ENCODE measurements at places on chromosomes 4 and X. TPM values are rescaled to one million over a fixed set of nuclear protein-coding genes. Genes with fewer than 3 reads are reported as not detected.

- H3K36me3 ChIP-seq: no peaks in the 10 kb centered on the region
- no peak overlapping the region for H3K4me3 ChIP-seq
Measured at GRCh38 chr4:184969610-184970009, 48.7 kb upstream of the HELT start.

DNA sequence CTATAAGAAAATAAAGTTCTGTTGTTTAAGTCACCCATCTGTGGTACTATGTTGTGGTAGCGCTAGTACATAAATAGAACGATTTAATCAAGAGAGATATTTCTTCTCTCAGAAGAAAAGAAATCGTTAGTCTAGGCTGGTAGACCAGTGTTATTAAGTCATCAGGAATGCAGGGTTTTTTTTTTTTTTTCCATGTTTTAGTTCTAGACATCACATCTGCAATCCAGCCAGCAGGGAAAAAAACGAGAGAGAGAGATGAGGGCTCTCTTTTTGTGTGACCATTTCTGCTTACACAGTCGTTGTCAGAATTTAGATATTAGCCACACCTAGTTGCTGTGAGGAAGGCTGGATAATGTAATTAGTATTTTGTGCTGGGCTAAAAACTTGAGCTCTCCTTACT lies 417.4 kb downstream of the TMA16 start:
- H3K4me3 ChIP-seq: no peak overlapping the region
- no peak overlapping the region for H3K27ac ChIP-seq
- H3K27me3 ChIP-seq: no peaks in the 10 kb centered on the region
- no peaks in the 10 kb centered on the region for H3K4me1 ChIP-seq
- H3K36me3 ChIP-seq: no peaks in the 10 kb centered on the region

GRCh38 chrX:1535241-1536041 lies 1.5 kb downstream of the P2RY8 start:
- H3K4me3 ChIP-seq: no peak overlapping the region
- peak; percentile 41 for DNase-seq
- H3K27me3 ChIP-seq: no peaks in the 10 kb centered on the region

The GYPB gene
- total RNA-seq: not detected

The SH2D1A gene
- total RNA-seq: not detected

DNA sequence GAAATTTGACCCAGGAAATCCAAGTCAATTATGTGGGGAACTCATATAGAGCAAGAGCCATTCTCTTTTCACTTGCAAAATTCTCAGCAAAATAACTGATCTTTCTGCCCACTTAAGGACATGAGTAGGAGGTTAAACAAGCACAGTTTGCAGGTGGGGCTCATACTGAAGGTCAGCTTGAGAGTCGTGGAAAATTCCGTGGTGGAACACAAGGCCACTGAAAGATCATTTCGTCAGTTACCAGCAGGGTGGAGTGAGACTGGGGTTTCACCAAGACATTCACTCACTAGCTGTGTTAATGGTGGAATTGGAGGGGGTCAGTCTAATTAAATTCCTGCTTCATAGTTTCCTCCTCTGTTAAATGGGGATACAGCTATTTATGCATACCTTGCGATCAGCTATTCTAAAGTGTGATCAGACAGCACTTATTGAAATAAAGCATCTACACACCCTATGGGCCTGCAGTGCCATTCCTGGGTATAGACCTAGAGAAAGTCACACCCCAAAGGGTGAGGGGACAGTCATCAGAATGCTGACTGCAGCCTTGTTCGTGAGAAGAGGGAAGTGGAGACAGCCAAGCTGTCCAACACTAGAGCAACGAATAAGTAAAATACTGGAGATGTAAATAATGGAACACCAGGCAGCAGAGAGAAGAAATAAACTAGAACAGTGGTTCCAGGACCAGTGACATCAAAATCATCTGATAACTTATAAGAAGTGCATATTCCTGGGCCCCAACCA lies 42.7 kb upstream of the CLNK start:
- H3K36me3 ChIP-seq: no peaks in the 10 kb centered on the region
- H3K27ac ChIP-seq: no peak overlapping the region
- no peak overlapping the region for H3K4me3 ChIP-seq
- H3K27me3 ChIP-seq: no peaks in the 10 kb centered on the region
- no peak for DNase-seq

- no peaks in the 10 kb centered on the region for H3K36me3 ChIP-seq
- no peak overlapping the region for H3K27ac ChIP-seq
- H3K4me3 ChIP-seq: no peak overlapping the region
- no peaks in the 10 kb centered on the region for H3K4me1 ChIP-seq
- DNase-seq: no peak
- no peaks in the 10 kb centered on the region for H3K27me3 ChIP-seq
Measured at GRCh38 chrX:30533266-30533665, 44.3 kb downstream of the TASL start.

The SPANXN4 gene
- total RNA-seq: not detected

- H3K4me1 ChIP-seq: peaks cover 53% of the 10 kb centered on the region
- no peak overlapping the region for H3K4me3 ChIP-seq
- no peak overlapping the region for H3K27ac ChIP-seq
- DNase-seq: peak; percentile 25
Measured at GRCh38 chrX:1389181-1389992, 2.5 kb downstream of the SLC25A6 start.

DNA sequence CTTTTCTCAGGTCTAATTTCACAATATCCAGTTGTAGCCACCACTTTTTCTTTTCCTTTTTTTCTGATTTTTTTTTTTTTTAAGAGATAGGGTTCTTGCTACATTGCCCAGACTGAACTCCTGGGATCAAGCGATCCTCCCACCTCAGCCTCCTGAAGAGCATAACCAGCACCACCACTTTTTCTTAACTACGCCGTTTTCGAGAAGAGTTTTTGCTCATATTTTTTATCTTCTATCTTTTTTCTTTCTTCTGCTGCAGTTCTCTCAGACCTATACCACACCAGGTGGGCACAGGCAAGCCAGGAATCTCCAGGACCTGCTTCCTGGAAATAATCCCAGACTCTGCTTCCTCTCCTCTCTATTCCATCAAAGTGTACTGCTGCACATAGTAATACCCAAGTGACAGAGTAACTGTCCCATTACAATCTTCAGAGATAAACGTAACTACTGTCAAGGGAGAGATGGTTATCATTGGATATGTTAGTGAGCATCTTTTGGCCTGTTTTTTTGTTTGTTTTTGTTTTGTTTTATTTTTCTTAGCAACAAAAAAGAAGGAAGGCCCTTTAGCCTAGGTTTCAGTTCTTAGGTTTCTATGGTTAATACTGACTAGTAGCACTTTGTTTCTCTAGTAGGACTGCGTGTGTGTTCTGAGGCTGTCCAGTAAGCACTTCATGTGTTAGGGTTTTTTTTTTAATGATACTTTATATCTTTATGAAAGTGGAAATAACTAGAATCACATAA lies 59.2 kb upstream of the TXK start:
- no peak for DNase-seq
- H3K27ac ChIP-seq: no peak overlapping the region
- peaks cover 13% of the 10 kb centered on the region for H3K4me1 ChIP-seq
- H3K4me3 ChIP-seq: no peak overlapping the region
- no peaks in the 10 kb centered on the region for H3K27me3 ChIP-seq

GRCh38 chr4:96839441-96839840 lies 999.5 kb downstream of the PDHA2 start:
- no peaks in the 10 kb centered on the region for H3K36me3 ChIP-seq
- no peak overlapping the region for H3K4me3 ChIP-seq
- no peak overlapping the region for H3K27ac ChIP-seq
- no peaks in the 10 kb centered on the region for H3K4me1 ChIP-seq
- DNase-seq: no peak
- H3K27me3 ChIP-seq: no peaks in the 10 kb centered on the region
